ENCODE measurements at places on chromosomes 1 and 21.

DNA sequence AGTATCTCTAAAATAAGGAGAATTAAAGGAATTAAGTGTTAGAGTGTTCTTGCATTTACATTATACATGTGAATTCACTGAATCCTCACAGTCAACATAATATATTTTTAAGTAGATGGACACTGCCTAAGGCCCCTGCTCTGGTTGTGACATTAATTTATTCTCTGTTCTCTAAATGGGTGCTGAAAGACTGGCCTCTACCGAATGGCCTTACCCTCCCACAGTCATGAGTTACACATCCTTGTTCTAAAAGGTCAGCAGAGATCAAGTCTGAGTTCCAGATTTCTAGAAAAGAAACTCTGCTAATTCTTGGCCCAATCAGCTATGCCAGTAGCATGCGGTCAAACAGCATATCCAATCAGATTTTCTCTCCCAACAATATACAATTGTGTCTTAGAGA is 193.2 kb downstream of the TM2D1 start:
- DNase-seq, result no peak

GRCh38 chr1:19010503-19010902 is 54.0 kb upstream of the IFFO2 start:
- no peak for DNase-seq

DNA sequence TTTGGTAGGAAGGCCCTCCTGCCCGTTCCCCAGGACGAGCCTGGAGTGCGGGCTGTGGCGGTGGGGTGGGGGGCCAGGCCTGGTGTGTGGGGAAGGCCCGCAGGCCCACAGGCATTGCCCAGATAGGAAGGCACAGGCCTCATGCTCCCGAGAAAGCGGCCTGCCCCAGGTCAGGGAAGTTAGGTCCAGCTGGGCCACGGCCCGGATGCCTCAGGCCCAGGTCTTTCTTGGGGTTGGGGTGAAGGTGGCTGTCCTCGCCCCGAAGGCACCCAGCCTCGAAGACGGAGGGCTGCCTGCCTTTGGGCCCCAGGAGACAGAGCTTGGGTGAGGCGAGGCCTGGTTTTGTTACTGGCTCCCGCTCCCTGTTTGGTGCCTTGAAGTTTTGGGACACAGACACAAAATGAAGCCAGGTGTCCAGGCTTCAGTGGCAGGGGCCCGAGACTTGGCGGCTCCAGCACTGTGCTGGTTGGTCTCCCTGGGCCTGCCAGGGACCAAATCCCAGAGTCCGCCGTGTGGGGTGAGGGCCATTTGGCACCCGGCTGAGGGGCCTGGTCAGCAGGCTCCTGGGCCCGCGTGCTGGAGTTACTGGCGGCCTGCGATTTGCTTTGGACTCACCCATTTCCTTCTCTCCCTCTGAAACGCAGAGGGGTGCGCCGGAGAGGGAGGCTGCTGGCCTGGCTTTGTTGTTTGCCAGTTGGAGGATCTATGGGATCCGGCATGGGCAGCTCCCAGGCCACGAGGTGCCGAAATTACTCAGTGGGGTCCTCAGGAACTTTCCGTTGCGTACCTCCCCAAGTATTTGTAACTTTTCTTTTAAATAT is 2.0 kb downstream of the SKI start:
- DNase-seq, result no peak

DNA sequence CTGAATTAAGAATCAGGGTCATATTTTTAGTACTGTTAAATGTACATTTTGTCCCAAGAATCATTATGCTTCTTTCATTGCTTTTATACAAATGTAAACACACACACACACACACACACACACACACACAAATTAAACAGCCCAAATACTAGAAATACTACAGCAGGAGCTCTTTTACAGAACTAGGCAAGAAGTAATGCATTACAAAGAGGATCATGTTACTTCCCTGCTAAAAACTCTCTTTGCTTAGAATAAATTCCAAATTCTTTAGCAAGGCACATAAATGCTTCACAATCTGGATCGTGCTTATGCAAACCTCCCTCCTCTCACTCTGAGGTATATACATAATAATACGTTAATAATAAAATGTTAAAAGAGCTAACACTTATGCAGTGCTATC is 720.4 kb upstream of the ADGRL4 start:
- DNase-seq, result no peak

DNA sequence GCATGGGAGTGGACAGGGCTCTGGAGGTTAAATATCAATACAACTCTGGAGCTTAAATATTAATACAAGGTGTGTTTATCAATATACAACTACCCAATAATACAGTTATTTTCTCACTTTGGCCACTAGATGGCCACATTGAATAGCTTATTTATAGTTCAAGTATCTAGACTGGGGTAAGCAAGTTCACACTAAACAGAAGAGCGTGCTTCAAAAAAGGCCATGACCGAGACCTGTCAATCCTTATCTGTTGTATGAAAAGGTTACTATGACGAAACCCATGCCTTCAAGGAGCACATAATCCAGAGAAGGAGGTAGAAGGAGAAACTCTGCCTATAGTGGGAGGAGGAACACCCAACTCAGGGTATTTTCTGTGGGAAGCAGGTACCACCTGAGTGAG is 29.1 kb downstream of the CHML start:
- no peak for DNase-seq

DNA sequence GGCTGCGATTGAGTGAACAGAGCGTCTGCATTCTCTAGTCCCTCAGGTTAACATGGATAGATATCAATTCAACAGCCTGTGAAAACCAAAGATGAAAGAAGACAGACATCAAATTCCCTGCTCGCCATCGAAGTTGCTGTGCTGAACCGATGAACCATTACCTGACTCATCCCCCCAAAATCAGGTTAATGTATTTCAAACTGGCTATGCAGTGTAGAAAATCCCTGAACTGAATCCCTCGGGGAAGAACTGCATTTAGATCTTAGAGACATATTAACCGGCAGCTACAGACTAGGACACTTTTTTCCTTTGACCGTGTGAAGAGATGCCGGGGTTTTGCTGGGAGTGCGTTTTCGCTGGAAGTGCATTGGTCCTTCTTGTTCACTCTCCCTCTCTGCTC is 213.2 kb upstream of the KIAA0040 start:
- DNase-seq, result no peak

DNA sequence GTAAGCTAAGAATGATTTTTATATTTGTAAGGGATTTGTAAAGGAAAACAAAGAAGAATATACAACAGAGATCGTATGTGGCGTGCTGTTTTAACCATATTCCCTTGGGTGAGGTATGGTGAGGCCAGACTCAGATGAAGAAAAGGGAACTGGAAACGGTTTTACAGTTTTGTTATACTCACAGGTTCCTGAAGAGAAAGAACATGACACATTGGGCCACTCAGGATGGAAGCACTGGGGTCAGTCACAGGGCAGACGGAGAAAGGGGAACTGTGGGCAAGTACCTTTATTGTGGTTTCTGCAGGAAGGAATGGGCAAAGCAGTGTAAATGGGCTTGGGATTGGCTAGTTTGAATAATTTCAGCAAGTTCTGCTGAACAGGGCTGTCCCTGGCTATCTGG is 177.4 kb downstream of the LBR start:
- no peak for DNase-seq

GRCh38 chr1:55287723-55288122 is 72.6 kb upstream of the USP24 start:
- DNase-seq, result no peak

DNA sequence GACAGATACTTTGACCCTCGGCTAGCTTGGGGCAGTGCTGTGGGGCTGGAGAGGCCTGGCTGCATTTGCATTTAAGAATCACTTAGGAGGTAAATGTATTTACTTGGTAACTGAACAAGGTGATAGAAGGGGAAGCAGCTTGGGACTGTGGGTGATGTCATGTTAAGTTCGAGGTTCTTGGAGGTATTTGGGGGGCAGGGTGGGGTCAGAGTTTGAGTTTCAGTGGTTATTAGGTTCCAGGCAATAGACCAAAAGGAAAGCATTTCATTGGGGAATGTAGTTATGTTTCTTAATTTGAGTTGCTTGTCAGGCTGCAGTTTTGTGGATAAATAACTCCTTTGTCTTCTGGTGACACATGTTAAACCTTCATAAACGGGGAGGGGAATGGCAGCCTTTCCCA is 2.4 kb upstream of the FAM78B start:
- DNase-seq, result no peak

- no peak for DNase-seq
Measured at GRCh38 chr1:10734962-10735544, 61.4 kb downstream of the CASZ1 start.

GRCh38 chr1:23600283-23600682 is 41.0 kb upstream of the ID3 start:
- no peak for DNase-seq

DNA sequence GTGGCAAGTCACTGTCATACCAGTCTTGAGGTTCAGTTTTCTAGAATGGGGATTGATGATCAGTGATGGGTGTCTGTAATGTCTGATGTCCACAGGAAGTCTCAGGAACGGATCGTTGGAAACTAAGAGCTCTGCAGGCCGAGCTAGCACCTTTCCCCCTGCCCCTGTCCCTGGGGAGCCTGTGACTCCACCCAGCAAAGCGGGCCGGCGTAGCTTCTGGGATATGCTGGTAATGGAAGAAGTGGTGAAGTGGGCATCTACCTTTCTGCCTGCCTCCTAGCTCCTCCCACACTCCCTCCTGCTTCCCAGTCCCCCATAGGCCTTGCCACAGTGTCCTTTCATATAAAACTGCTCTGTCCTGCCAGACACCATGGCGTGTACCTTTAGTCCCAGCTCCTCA is 13.4 kb downstream of the HYI start:
- DNase-seq, result no peak

- DNase-seq, result no peak
Measured at GRCh38 chr1:151277249-151277648, 4.8 kb upstream of the ZNF687 start.

GRCh38 chr1:232923739-232924386 is 26.5 kb upstream of the NTPCR start:
- DNase-seq, result peak; percentile 19

DNA sequence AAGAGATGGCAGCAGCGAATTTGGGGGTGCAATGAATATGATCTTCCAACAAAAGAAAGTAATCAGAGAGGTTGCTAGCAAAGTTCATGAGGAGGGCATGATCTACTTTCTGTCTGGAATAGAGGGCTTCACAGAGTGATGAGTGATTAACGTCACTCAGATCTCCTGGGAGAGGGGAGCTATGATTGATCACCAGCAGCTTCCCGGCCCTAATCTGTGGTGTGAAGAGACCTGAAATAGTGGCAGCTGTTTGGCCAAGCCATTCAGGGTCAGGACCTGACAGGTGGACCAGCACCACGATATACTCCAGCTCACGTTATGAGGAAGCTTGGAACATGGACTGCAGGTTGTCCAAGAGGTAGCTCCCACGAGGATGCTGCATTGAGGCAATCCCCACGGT is 19.9 kb upstream of the TMEM183A start:
- DNase-seq, result no peak

Measured in stimulated activated CD8-positive, alpha-beta memory T cell treated with anti-CD3 and anti-CD28 coated beads, Interleukin-2, amount 100 ng/mL, for 48 hours (primary cell).